ENCODE measurements at places on chromosomes 16 and 17.

DNA sequence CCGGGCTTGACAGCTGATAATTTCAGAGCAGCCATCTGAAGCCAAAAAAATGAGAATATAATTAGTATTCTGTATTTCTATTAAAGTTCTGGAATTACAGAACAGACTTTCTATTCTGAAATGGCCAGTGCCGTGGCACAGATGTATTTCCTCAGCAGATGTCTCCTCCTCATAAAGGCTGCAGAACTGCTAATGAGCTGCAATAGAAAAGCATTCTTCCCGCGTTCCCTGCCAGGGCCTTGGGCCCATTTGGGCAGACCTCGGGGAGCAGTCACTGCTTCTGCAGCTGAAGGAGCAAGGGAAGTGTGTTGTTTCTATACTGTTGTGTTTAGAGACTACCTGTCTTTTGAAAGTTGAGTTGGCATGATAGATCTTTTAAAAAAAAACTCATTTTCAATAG is 152.6 kb upstream of the CACNG5 start:
- DNase-seq: no peak

- no peak for DNase-seq
Observed at GRCh38 chr16:28166394-28167208, 45.2 kb downstream of the XPO6 start.

GRCh38 chr16:27464626-27465482 is 62.9 kb downstream of the IL21R start:
- DNase-seq: no peak

DNA sequence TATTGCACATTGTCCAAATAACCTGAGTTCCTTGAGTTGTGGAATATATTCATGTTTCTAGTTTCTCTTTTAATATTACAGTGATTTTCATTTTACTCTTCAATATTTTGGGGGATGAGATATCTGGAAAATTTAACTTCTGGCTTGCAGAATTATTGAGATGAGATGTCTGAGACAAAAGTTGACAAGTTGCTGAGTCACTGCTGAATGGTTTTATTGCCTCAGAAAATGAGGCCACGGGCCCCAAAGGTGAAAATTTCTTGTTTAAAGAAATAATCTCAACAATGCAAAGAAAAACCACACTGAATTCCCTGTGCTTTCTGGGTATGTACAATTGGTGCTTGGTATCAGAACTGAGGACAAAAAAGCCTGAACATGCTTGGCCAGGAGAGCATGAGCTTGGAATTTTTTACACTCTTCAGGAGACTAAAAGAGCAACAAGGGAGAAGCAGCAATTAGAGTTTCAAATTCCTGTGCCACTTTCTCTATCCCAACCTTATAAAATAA is 129.2 kb upstream of the TOM1L1 start:
- DNase-seq: no peak

GRCh38 chr16:79278506-79278905 is 322.0 kb downstream of the MAF start:
- no peak for DNase-seq

- peak; percentile 89 for DNase-seq
Observed at GRCh38 chr17:78883089-78883532, 19.9 kb downstream of the CEP295NL start.
